ENCODE measurements at places on chromosomes 11 and 22. TPM values are rescaled to one million over a fixed set of nuclear protein-coding genes. Genes with fewer than 3 reads are reported as not detected.

The ART1 gene
- not detected for total RNA-seq

The CALCB gene
- total RNA-seq: 3.9 TPM

The KREMEN1 gene
- total RNA-seq: 0.11 TPM

The C11orf87 gene
- not detected for total RNA-seq

GRCh38 chr11:65280646-65281045 lies 18.9 kb downstream of the POLA2 start:
- H3K27ac ChIP-seq: peak overlapping the region; percentile 83
- no peak overlapping the region for H3K4me3 ChIP-seq
- DNase-seq: no peak
- no peaks in the 10 kb centered on the region for H3K27me3 ChIP-seq
- H3K4me1 ChIP-seq: peaks cover 17% of the 10 kb centered on the region
- peaks cover 73% of the 10 kb centered on the region for H3K36me3 ChIP-seq

GRCh38 chr22:44701187-44701790 lies 715 bp upstream of the PRR5 start:
- peaks cover 3% of the 10 kb centered on the region for H3K36me3 ChIP-seq
- H3K4me1 ChIP-seq: peaks cover 38% of the 10 kb centered on the region
- no peaks in the 10 kb centered on the region for H3K27me3 ChIP-seq
- H3K4me3 ChIP-seq: peak overlapping the region; percentile 66

DNA sequence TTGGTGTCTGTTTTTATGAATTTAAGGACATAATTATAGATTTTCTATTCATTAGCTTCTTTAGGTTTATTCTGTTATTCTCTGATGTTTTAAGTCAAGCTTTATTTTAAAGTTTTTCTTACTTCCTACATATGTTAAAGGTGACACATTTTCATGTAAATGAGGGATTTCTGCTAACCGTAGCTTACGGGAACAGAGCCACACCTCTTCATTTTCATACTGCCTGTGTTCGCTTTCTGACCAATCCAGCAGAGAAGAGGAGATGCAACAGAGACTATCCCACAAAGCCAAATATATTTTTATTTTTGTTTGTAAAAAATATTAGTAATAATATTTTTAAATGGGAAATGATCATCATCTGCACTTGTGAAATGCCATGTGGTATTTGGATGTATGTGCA lies 774.1 kb downstream of the BRD1 start:
- H3K4me3 ChIP-seq: no peak overlapping the region
- no peak overlapping the region for H3K27ac ChIP-seq
- no peaks in the 10 kb centered on the region for H3K36me3 ChIP-seq
- peaks cover 7% of the 10 kb centered on the region for H3K27me3 ChIP-seq
- H3K4me1 ChIP-seq: no peaks in the 10 kb centered on the region
- no peak for DNase-seq

DNA sequence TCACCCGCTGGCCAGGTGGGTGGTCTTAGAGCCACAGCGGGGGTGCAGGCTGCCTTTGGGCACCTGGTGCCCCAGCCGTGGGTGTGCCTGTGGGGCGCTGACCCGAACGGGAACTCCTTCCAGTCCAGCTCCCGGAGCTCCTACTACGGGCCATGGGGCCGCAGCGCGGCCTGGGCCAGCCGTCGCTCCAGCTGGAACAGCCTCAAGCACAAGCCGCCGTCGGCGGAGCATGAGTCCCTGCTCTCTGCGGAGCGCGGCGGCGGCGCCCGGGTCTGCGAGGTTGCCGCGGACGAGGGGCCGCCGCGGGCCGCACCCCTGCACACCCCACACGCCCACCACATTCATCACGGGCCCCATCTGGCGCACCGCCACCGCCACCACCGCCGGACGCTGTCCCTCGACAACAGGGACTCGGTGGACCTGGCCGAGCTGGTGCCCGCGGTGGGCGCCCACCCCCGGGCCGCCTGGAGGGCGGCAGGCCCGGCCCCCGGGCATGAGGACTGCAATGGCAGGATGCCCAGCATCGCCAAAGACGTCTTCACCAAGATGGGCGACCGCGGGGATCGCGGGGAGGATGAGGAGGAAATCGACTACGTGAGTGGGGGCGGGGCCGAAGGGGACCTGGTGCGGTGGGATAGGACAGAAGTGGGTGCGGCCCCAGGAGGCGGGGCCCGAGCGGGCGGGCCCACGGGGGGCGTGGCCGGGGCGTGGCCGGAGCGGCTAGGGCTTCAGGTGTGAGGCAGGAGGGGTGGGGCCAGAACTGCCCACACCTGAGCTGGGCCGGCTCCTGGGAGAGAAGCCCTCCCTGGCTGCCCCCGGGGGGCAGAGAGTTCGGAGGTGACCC lies 91.5 kb downstream of the CACNA1I start:
- no peak overlapping the region for H3K27ac ChIP-seq
- DNase-seq: peak; percentile 91
- H3K4me3 ChIP-seq: peak overlapping the region; percentile 62
- H3K27me3 ChIP-seq: peaks cover 12% of the 10 kb centered on the region

GRCh38 chr22:38505541-38506117 lies 482 bp downstream of the DDX17 start:
- H3K4me3 ChIP-seq: peak overlapping the region; percentile 93
- DNase-seq: peak; percentile 54
- H3K36me3 ChIP-seq: peaks cover 53% of the 10 kb centered on the region
- no peaks in the 10 kb centered on the region for H3K27me3 ChIP-seq
- H3K4me1 ChIP-seq: peaks cover 37% of the 10 kb centered on the region

- H3K4me1 ChIP-seq: peaks cover 23% of the 10 kb centered on the region
- H3K4me3 ChIP-seq: peak overlapping the region; percentile 26
- peaks cover 24% of the 10 kb centered on the region for H3K27me3 ChIP-seq
- no peak overlapping the region for H3K27ac ChIP-seq
- DNase-seq: peak; percentile 74
Measured at GRCh38 chr11:124069429-124070401, 28.6 kb upstream of the OR10G7 start.

DNA sequence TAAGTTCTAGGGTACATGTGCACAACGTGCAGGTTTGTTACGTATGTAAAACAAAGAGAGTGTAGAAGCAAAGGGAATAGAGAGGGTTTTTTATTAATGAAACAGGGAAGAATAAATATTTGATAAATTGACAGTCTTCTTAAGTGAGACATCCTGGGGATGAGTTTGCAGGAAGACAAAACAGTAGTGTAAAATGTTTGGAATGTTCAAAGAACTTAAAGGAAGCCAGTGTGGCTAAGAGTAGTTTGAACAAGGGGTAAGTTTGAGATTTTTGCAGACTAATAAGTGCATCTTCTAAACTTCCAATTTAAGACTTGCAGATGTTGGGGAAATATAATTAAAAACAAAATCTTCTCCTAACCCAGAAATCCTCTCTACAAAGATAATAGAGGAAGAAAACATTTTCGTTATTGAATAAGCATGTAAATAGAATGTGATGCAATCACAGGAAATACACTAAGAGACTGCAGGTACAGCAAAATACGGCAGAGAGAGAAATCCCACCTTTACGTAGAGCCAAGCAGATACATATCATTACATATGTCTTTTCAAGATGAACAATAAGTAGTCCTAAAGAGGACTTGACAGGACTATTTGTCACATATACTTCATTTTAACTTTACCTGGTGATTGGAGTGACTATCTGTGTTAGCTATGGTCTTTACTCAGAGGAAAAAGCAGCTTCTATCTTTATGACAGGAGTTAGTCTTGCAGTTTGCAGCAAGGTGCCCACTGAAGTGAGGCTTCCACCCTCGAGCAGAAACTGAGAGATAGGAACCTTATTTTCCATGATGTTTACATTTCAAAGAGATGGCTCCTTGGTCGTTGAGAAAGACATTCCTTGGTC lies 402.1 kb downstream of the CNTN5 start:
- no peak overlapping the region for H3K27ac ChIP-seq
- no peaks in the 10 kb centered on the region for H3K27me3 ChIP-seq
- no peak for DNase-seq
- H3K36me3 ChIP-seq: no peaks in the 10 kb centered on the region
- H3K4me1 ChIP-seq: no peaks in the 10 kb centered on the region

GRCh38 chr11:16984229-16984628 lies 30.0 kb downstream of the PLEKHA7 start:
- H3K27me3 ChIP-seq: no peaks in the 10 kb centered on the region
- H3K36me3 ChIP-seq: no peaks in the 10 kb centered on the region
- no peak overlapping the region for H3K4me3 ChIP-seq
- DNase-seq: no peak
- peaks cover 32% of the 10 kb centered on the region for H3K4me1 ChIP-seq

All from activated CD8-positive, alpha-beta T cell treated with anti-CD3 and anti-CD28 coated beads for 36 hours (primary cell).